Stimulated activated naive CD8-positive, alpha-beta T cell treated with anti-CD3 and anti-CD28 coated beads, Interleukin-15, amount 100 ng/mL, for 72 hours (primary cell): ENCODE measurements at places on chromosomes 13 and 19.

DNA sequence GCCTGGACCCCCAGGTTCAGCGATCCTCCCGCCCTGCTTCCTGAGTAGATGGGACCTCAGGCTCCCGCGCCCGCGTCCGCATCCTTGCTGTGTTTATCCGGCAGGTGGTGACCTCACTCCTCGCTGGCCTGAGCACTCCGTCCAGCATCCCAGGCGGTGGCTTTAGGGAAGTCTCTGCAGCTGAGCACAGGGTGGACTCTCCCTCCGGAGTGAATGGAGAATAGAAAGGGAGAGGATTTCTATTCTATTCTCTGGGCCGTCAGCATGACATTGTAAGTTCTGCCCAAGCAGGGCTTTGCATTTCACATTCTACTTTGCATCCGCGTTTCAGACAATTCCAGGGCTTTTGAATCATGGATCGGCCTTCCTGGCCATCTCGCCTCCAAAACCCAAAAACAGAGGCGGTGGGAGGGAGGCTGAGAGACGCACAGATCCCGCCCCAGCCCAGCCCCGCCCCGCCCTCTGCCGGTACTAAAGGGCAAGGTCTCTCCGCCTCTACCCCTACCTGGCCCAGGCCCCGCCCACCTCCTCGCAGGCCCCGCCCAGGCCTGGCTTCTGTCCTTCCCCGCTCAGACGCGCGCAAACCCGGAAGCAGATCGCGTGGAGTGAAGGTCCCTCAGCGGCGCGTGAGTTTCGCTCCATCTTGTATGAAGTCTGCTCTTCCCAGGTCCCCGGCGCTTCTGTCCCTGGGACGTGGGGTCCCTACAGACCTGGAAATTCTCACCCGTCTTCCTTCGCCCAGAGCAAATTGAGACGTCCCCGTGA, at the start of gene ZNF525:
Gene ZNF525, plus strand, starts transcription at position 572 of the 765 bp plus-strand sequence. CDS start 6,577 bp downstream, outside the sequence.
- peak; percentile 96 for DNase-seq

DNA sequence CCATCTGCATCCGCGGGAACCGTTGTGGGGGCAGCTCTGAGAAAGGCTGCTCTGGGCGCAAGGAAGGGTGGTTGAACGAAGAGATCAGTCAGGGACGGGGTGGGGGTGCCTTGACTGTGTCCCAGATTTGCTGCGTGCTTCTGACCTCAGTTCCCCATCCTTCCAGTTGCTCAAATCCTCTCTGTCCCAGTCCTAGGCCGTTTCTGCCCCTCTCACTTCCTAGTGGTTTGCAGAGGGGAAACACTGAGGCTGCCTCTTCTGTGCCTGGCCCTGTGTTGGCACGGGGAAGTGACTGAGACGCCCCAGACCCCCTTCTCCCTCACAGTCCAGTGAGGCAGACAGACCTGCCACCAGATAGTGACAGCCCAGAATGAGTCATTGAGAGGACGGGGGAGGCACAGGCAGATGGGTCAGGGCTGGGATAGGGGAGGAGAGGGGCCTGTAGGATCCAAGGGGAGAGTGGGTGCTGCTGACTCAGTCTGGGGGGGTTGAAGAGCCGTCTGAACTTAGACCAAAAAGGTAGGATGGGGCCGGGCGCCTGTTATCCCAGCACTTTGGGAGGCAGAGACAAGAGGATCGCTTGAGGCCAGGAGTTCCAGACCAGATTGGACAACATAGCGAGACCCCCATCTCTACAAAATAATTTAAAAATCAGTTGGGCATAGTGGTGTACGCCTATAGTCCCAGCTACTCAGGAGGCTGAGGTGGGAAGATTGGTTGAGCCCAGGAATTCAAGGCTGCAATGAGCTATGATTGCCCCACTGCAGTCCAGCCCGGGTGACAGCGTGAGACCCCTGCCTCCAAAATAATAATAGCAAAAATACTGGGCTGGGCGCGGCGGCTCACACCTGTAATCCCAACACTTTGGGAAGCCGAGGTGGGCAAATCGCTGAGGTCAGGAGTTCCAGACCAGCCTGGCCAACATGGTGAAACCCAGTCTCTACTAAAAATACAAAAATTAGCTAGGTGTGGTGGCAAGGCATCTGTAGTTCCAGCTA, 26.5 kb downstream of the NUMBL start:
- no peak for DNase-seq

DNA sequence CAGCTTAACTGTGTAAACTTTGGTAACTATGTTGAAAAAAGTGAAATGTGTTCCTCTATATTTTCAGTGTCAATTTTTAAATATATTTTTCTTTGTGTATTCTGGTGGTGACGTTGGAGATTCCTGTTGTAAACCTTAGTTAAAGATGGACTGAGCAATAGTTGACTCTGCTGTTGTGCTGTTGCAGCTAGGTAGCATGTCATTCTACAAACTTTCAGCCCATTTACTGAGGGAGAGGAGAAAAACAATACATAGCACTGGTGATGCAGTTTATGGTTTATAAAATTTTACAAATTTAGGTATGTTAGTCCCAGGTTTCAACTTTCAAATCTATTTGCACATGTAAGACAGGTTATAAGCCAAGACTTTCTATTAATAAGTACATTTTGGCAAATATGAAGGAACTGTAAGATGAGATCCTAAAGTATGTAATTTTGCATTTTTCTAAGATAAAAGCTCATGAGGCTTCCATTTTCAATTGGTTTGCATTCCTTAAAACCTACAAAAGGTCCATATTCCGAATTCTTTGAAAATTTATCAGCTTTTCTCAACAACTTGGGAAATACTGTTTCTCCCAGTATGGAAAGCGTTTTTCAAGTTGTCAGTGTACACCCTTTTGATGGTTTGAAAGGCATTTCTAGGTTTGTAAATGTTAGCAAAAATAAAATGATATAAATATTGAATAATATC, 1.5 kb downstream of the NDFIP2 start:
- no peak for DNase-seq

GRCh38 chr13:33454844-33455705, 169.5 kb upstream of the STARD13 start:
- no peak for DNase-seq

DNA sequence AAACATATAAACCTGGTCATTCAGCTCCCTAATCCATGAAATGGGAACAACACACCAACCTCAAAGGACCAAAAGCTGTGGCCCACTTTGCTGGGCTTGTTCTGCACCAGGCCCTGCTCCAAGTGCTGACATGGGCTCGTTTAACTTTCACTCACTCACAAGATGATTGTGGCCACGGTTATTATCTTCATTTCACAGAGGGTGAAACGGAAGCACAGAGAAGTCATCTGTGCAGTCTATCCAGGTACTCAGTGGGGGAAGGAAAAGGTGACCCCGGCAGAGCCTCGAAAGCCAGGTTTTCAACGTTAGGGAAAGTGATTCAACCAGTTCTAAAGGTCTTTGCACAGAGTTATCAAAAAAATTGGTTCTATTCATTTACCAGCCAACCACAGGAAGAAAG, 68.0 kb downstream of the CRYL1 start:
- DNase-seq = no peak

DNA sequence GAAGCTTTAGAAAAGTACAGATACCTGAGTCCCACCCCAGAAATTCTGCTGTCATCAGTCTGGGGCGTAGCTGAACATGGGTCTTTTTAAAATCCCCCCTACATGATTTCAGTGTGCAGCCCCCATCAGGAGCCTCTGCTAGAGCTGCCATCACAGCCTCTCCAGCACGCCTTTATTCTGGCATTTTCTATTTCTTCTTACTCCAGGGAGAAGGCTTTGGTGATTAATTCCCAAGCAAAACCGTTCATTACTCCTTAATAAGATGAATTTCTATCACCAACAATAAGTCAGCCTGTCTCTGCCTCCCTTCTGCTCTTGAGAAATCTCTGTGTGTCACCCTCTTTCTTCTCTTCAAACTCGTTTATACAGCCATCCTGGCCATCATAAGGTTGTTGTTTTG, 160.3 kb downstream of the KATNAL1 start:
- no peak for DNase-seq

GRCh38 chr13:35839806-35840205, 291.4 kb downstream of the DCLK1 start:
- no peak for DNase-seq

DNA sequence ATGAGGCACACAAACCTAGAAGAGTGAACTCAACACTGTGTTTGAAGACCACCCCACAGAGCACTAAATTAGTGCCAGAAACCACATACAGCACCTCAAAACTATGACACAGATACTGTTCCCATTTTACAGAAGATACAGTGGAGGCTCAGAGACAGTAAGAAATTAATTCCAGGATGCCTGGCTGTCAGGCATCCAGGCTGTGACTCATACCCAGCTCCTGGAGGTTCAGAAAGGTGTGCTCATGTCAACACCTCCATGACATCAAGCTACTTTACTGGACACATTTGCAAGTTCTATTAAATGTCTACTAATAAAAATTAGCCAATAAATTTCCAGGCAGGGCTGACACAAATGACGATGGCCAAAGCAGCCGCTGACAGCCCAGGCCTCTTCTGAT, 176.3 kb downstream of the ABCC4 start:
- no peak for DNase-seq

DNA sequence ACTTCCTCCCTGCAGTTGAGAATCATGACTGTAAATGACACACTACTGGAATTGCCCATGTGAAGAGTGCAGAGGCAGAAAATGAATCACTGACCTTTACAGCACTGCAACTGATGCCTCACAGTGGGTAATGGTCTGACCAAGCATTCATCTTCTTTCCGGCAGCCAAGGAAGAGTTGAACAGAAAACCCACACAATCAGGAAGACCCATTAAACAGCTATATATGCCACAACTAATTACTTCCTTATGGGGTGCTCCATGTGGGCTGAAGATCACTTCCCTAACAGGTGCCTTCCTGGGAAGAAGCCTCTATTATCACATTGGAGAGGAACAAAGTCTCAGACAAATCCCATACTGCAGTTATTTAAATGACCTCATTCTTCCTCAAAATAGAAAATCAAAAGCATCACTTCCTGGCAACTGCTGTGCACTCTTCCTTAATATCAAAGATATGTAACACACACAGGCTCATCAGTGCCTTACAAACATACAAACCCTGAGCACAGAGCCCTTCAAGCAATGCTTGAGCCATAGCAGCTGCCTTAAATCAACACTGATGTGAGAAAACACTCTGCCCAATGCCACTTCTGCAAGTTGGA, 45.8 kb downstream of the RUBCNL start:
- DNase-seq = no peak

DNA sequence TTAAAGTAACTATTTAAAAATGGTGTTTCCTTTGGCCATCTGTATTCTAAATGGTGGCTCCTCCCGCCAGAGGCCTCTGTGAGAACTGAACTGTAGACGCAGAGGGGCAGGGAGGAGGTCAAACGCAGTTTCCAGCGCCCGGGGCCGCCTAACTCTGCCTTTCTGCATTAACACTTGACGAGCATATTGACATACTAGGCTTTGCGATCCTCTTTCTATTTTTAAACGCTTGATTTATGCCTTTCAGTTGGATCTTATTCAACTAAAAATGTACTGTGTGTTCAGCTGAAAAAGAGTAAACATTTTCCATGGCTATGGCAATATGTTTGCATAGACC, 74.7 kb downstream of the SPACA7 start:
- no peak for DNase-seq

DNA sequence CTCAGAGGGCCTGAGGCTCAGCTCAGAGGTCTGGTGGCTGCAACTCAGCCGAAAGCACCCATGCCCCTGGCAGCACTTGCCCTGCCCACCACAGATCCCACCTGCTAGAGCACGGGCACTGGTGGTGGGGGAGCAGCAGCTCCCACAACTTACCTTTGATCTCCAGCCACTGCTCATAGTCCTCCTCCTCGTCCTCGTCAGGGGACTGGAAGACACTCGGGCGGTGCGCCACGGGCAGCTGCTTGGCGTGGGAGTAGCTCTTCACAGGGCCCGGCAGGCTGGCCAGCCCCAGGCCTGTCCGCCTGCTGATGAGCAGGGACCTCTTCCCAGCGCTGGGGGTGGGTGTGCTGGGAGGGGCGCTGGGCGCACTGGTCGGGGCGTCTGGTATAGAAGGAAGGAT, 14.6 kb downstream of the SUGP1 start:
- DNase-seq = no peak

DNA sequence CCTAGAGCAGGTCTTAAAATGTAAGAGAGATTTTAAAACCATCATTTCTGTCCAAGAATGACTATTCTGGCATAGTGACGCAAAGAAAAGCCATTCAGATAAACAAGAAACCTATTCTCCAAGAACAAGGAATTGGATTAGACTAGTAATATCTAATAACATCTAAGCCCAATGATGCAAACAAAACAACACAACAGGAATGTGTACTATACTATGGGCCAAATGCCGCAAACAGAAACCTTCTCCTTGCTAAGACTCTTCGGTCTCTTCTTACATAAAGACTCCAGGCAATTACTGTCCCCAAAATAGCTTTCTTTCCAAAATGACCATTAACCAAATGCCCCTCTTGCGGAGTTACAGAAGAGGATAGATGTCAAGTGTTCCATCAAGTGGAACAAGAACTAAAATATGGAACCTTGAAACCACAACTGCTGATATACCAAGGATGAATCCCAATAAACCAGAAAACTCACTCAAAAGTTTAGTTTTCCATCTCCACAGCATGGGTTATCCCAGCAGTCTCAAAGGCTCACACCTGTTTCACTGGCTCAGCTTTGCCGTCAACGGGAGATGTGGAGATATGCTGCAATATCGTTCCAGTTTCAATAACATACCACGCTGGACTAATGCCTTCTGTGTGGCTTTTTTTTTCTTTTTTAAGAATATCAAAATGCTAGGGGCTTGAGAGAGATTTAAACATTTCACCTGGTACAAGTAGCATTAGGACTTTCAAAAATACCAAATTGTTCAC, 76.2 kb downstream of the FOXO1 start:
- no peak for DNase-seq

DNA sequence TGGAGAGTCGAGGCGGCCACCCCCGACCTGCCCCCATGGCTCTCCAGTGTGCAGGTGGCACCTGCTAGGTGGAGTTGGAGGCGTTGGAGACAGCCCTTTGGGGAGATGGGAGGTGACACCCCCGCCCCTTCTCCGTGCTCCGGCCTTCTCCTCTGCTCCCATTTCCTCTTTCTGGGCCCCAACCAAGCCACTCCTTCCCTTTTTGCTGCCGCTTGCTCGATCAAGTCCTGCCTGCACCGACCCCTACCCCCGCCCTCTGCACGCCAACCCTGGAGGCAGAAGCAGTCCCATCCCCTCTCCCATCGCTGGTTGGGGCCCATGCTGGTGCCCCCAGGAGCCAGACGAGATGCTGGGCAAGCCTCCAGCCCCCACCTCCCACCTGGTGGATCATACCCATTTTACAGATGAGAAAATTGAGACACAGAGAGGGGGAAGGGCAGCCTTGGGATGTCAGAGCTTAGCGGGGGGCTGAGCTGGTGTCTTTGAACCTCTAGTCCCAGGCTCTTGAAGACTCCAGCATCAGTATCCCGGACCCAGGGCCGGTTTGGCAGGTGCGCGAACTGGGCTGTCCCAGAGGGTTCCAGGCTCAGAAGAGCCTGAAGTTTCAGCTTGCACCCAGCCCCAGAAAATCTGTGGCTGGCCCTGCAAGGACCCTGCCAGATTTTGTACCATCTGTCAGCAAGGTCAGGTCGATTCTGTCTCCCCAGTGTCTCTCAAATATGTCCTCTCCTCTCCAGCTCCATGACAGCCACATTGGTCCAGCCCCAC, 10.3 kb downstream of the GNA15 start:
- DNase-seq = no peak

- no peak for DNase-seq
Measured at GRCh38 chr19:29483641-29483920, 42.2 kb upstream of the VSTM2B start.

- DNase-seq = peak; percentile 68
Measured at GRCh38 chr19:19597809-19598306, 20.6 kb downstream of the PBX4 start.
